ENCODE measurements at places on chromosomes 5 and 9.
A peak's percentile ranks its signal among the peaks of the same experiment; 100 is the strongest.

GRCh38 chr9:121855476-121855875 lies 204.0 kb downstream of the DAB2IP start:
- no peak for DNase-seq

GRCh38 chr5:168592014-168592368 lies 12.8 kb upstream of the PANK3 start:
- no peak for DNase-seq

GRCh38 chr5:87268126-87268969 lies 665 bp downstream of the RASA1 start:
- DNase-seq, result peak; percentile 65

GRCh38 chr9:1637401-1637800 lies 377.7 kb upstream of the SMARCA2 start:
- no peak for DNase-seq

GRCh38 chr9:135577256-135577655 lies 15.7 kb downstream of the PAEP start:
- DNase-seq, result no peak

DNA sequence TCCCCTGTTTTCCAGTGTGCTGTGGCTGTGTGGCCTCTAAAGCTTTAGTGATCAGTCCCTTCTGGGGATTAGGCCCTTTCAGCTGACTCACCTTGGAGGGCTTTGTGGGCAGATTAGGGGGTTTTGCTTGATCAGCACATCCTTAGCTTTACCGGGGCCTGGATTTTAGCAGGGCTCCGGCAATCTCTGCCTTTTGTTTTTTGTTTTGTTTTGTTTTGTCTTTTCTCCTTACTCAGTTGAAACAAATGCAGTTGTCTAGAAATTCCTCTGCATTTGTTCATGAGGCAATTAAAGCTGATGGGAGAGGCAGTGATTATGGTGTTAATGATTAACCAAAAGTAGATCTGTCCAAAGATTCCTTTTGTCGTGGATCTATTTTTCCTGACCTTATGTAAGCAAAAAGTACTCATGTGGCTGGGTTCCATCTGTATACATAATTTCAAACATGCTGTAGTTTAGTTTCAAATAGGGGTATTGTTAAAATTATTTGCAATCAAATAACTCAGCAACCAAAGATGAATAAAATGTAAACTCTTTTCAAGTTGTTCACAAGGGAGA lies 5.2 kb upstream of the TDRD7 start:
- no peak for DNase-seq
